Epithelial cell of proximal tubule (primary cell): ENCODE measurements at places on chromosomes 3 and 15. TPM values are rescaled to one million over a fixed set of nuclear protein-coding genes. Genes with fewer than 3 reads are reported as not detected.

Gene CTXN2
- not detected in 2 replicates for total RNA-seq

Gene USP8
- 35.1 and 35.9 TPM in 2 replicates for total RNA-seq

- no peak for DNase-seq
These were observed 40.8 kb downstream of the NOX5 start for GRCh38 chr15:69055251-69055650.

DNA sequence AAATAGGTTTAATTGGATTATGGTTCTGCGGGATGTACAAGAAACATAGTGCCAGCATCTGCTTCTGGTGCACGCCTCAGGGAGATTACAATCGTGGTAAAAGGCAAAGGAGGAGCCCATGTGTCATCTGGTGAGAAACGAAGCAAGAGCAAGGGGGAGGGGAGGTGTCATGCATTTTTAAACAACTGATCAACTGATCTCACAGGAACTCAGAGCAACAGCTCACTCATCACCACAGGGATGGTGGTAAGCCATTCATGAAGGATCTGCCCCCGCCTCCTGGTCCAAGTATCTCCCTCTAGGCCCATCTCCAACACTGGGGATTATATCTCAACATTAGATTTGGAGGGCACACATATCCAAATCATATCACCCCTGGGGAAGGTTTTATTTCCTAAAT, 42.1 kb upstream of the FGF7 start:
- no peak for DNase-seq

GRCh38 chr3:39531066-39531465, 63.6 kb downstream of the MOBP start:
- no peak for DNase-seq

DNA sequence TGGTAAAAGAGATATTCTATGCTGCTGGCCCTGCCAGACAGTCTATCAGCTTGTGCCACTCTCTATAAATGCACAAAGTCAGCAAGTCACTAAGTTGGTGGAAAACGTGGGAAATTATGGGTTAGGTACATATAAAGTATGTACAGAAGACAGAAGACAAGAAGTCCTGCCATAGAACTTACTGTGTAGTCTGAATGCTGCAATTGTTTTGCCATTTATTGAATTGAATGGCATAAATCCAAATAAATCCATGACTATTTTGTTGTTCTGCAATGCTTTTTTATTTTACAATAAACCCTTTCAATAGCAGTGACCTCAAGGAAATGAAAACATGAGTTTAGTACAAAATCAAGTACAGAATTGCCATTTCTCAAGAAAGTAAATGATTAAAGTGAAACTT, 34.1 kb upstream of the TM4SF1 start:
- no peak for DNase-seq

DNA sequence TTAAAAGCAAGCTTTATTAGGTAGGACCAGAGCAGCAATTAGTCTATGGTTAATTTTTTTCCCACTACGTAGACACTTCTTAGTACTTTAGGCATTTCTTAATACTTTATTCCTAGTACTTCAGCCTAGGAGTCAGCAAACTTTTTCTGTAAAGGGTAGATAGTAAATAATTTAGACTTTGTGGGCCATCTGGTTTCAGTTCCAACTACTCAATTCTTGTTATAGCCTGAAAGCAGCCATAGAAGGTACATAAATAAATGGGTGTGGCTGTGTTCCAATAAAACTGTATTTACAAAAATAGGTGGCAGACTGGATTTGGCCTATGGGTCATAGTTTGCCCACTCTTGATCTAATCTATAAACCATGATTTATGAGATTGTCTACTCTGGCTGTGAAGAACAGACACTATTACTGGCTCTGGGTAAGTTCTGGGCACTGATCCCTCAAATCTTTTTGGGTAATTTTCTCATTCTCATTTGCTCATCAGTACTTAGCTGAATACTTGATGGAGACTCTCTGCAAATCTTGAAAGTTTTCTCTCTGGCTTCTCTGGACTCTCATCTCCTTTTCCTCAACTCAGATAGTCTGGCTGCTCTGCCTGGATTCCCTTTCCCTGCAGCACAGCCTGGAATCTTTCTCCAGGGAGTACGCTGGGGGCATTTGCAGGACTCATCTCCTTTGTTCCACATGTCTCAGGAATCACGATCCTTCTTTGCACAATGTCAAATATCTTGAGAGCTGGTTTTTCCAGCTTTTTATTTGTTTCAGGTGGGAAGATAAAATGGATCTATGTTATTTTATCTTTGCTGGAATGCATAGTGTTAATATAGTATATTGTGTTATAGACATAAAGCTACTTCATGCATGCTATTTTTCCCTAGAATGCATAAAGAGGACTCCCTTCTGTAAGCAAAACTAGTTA, 524.8 kb upstream of the TBL1XR1 start:
- DNase-seq, result no peak

DNA sequence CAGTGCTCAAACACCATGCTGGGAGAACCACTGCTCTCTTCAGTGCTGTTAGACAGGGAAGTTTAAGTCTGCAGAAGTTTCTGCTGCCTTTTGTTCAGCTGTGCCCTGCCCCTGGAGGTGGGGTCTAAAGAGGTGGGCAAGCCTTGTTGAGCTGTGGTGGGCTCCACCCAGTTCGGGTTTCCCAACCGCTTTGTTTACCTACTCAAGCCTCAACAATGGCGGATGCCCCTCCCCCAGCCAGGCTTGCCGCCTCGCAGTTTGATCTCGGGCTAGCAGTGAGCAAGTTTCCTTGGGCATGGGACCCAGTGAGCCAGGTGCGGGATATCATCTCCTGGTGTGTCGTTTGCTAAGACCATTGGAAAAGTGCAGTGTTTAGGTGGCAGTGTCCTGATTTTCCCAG, 670.2 kb upstream of the ALCAM start:
- DNase-seq, result no peak

DNA sequence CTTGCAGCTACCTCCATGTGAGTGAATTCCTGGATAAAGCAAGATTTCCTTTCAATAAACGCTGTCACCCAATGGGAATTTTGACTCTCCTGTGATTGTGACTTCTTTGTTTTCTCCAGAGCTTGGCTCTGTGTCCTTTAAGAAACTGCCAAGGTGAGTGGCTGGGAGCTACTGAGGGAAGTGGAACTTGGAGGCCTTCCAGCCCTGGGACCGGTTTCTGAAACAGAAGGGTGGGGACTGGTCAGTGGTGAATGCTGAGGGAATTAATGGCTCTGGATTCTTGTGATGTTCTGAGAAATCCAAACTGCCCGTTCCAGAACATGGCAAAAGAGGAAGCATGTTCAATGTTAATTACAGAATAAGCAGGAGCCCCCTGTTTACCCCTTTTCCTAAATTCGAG, 41.1 kb upstream of the MYZAP start:
- no peak for DNase-seq

- DNase-seq, result no peak
These were observed 148.9 kb upstream of the IL12A start for GRCh38 chr3:159839561-159840379.

DNA sequence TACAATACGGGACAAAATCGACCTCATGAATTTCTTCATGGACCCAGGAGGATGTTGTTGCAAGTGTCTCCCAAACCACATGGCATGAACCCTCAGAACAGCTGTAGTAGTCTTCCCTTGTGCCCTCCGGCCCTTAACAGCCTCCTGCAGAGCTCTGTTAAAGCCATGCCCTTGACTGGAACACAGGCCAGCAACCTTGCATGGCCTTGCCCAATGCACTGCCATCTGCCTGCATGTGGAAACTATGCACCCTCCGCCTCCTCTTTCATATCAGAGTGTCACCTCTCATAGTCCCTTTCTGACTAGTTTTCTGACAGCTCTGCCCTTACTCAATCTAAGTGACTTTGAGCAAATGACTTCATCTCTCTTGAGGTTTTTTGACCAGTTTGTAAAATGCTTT, 39.4 kb upstream of the TRIM71 start:
- DNase-seq, result no peak

DNA sequence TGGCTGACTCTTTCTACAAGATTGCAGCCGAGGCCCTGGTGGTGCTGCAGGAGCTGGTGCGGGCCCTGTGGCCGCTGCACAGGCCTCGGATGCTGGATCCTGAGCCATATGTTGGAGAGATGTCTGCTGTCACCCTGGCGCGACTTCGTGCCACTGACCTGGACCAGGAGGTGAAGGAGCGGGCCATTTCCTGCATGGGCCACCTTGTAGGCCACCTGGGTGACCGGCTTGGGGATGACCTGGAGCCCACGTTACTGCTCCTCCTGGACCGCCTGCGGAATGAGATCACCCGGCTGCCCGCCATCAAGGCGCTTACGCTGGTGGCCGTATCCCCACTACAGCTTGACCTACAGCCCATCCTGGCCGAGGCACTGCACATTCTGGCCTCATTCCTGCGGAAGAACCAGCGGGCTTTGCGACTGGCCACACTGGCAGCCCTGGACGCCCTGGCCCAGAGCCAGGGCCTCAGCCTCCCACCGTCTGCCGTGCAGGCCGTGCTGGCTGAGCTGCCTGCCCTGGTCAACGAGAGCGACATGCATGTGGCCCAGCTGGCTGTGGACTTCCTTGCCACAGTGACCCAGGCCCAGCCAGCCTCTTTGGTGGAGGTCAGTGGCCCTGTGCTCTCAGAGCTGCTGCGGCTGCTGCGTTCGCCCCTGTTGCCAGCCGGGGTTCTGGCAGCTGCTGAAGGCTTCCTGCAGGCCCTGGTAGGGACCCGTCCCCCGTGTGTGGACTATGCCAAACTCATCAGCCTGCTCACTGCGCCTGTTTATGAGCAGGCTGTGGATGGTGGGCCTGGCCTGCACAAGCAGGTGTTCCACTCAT, 20.3 kb downstream of the CAND2 start:
- DNase-seq, result no peak

GRCh38 chr3:117553461-117553860, 843.9 kb downstream of the TUSC7 start:
- DNase-seq, result peak; percentile 60
